AG04449 (cell line): ENCODE measurements at places on chromosomes 6 and 20.

DNA sequence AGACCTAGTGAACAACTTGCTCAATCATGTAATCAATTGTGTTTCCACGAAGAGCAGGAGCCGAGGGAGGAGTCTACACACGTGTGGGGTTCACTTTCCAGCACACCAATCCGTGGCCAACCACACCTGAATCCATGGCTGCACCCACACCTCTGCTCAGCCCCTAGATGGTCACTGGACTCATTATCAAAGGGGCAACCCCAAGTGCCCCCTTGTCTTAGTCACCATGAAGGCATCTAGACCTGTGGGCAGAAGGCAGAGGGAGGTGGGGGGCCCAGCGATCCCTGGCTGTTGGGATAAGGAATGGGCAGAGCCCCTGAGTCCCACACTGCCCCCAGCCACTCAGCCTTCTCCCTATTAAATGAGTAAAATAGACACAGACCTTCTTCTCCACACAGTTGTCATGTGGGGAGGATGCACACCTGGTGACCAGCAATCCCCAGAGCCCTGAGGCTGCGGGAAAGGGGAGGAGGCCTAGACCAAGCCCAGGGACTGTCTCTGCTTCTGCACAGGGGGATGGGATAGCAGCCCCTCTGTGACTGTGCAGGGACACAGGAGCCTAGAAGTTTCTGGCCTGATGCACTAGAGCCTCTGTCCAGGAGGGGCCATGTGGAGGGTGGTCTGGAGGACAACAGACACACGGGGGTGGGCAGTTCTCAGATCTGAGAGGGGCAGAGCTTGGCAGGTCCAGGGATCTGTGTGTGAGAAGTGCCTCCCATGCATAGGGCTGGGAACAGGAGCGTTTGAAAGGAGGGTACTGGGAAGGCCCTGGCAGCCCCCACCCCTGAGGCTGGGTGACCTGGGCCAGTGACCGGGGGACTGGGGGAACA lies 1.9 kb upstream of the RAET1L start:
- no peak for DNase-seq

DNA sequence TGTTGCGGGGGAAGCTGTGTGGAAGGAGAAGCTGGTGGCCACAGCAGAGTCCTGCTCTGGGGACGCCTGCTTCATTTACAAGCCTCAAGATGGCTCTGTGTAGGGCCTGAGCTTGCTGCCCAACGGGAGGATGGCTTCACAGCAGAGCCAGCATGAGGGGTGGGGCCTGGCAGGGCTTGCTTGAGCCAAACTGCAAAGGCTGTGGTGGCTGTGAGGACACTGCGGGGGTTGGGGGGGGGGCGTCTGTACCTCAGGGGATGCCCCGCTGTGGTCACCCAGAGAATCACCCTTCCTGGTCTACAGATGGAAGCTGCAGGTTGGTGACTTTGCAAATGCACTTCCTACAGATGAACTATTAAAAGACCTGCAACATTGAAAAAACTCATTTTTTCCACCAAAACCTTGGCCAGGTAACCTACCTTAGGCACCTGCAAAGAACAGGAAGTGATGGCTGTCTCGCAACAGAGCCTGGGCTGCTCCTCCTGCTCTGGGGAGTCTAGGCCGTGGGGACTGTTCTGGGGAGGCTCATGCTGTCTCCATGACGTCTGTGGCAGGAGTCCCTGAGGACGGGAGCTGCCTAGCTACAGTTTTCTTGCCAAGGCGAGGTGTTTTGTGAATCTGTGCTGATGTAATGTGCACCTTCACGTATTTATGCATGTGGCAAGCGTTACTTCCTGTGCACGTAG lies 7.3 kb downstream of the NPBWR2 start:
- no peak for DNase-seq

DNA sequence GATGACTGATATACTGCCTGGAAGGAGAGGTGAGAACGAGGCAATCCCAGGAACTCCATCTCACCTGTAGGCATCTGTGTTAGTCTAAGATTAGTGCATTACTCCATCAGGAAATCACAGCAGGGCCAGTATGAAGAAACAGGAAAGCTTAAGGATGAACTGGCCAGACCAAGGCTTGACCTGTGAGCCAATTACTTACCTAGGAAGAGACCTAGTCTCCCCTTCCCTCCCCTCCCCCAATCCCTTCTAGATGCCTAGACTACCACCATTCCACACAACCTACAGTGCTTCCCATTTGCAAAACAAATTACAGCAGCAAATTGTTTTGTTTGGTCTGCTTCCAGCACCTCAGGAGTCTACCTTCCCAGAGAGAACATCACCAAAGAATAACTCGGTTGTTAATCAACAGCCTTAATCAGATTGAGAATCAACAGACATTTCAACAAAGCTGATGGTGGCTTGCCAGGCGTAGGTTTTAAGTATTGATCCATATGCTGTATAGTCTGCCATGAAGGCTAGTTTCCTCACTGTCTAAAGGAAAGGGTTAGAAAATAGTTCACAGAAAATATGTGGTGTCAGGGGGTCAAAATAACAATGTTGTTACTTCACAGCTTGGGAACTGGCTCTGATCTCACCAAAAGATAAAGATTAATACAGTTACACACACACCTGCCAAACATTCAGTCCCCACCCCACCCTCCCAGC lies 10.1 kb downstream of the PKHD1 start:
- DNase-seq = no peak

DNA sequence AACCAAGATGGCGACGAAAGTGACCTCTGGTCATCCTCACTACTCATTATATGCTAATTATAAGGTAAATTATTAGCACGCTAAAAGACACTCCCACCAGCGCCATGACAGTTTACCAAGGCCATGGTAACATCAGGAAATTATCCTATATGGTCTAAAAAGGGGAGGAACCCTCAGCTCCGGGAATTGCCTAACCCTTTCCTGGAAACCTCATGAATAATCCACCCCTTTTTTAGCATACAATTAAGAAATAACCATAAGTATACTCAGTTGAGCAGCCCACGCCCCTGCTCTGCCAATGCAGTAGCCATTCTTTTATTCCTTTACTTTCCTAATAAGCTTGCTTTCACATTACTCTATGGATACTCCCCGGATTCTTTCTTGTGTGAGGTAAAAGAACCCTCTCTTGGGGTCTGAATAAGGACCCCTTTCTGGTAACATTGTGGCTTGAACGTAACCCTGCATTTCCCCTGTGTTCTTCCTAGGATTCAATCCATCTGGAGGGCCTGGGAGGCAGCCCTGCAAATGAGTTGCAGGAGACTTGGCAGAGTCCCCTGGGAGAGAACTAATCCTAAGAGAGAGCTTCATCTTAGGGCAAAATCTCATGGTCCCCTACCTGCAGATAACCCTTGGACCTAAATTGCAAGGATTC lies 225.6 kb upstream of the JARID2 start:
- no peak for DNase-seq

- DNase-seq = no peak
Observed at GRCh38 chr6:6629402-6629801, 40.9 kb downstream of the LY86 start.

DNA sequence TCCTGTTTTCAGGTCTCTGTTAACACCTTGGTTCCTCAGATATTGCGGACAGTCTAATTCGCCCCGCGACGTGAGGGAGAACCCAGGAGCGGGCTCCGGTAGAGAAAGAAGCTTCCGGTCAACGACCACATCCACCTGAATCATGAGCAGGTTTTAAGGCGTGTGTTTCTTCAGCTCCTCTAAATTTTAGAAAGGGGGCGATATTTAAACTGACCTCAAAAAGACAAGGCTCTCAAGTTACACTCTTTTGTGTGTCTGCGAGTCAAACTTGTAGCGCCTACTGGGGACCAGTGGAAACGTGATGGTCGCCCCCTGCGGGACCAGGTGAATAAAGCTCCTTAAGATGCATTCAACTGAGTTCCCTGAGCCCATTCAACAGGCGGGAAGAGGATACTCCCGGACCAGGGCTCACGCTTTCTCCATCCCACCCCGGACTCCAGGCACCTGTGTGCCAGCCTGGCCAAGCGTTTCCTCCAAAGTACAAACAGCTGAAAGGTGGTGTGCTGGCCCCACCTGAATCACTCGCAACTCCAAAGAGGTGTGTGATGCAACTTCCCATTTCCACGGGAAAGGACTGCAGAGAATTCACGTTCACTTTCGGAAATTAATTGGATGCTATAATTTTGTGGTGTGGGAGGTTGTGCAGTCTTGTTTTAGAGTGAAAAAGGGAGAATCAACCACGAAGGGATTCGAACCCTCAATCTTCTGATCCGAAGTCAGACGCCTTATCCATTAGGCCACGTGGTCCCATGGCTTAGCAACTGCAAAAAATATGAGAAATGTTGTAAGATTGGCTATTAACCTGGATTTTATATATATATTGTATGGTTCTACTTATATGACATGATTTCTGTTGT lies 17.0 kb downstream of the GPX5 start:
- peak; percentile 70 for DNase-seq

DNA sequence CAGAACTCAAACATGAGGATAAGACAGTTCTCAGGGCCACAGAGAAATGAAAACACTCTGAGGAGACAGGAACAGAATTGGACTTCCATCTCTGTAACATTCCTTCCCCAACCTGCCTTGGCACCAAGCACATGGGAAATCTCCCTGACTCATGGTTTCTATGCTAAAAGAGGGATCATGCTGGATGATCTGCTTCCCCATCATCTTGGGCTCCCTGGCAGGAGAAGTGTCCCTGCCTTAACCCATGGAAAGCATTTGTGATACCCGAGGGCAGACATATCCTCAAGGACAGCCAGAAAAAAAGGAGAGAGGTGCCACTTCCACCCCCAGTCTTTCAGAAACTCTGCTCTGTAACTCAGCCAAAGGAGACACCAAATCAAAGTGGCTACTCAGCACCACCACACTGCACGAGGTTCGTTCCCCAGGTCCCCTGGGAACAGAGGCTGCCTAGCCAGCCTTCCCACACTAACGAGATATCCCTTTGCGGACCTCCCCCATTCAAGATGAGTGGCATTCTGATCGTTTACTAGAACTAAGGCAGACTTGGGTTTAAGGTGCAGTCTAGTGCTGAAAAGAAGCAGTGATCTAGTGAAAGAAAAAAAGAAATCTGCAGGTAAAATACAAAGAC lies 34.8 kb downstream of the BLOC1S5 start:
- no peak for DNase-seq

- DNase-seq = no peak
Observed at GRCh38 chr20:47741669-47742608, 43.3 kb downstream of the SULF2 start.

GRCh38 chr6:106079961-106080762 lies 6.0 kb upstream of the PRDM1 start:
- no peak for DNase-seq

- peak; percentile 97 for DNase-seq
Observed at GRCh38 chr20:39897058-39897457, 792.0 kb downstream of the MAFB start.

GRCh38 chr6:2792330-2793110 lies 27.3 kb downstream of the WRNIP1 start:
- no peak for DNase-seq

DNA sequence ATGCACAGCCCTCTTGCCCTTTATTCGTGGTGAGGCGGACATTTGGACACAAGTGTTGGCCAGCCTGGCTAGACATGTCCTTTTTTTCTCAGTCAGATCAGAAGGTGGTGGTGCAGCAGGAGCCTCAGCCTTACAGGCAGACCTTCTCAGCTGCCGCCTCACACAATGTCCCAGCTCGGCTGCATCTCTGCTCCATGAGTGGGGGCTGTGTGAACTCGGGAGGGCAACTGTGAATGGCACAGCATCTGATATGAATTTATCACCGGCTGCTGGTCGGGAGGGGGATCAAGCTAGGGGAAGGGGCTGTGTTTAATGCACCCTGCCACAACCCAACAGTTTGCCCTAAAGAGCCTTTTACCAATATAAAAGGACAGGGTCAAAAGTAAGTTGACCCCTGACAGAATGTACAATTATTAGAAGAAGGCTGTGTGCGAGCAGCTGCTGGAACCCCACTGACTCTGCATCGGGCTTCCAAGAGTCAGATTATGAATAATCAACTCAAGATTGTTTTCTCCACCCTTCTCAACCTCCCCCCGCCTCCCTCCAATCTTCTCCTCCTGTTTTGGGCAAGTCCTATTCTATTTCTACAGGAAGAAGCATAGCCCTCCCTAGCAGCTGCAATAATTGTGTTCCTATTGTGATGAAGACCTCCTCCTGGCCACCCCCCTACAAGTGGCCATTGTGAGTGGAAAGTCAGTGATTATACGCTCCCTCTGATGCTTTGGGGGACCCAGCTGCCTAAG lies 245.2 kb downstream of the PKHD1 start:
- DNase-seq = no peak

DNA sequence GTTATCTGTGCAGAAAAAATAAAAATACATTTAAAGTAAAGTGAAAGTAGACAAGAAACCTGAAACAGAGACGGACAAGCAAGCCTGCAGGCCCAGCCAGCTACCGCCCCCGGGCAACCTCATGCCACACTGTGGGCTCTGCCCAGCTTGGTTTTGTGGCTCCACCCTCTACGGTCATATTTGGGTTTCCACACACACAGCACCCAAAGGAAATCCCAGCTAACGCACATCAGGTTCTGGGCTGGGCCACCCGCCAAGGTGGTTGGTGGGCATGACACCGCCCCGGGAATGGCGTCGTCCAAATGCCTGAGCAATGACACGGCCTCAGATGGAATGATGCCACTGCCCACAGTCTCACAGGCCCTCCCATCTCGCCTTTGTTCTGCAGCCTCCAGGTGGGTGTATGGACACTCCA lies 22.9 kb downstream of the FAM110A start:
- DNase-seq = no peak

GRCh38 chr6:43021270-43022047 lies at the start of gene RRP36:
RRP36 (plus strand) TSS chr6:43021623; CDS start chr6:43021655, 32 bp downstream.
- DNase-seq = no peak

DNA sequence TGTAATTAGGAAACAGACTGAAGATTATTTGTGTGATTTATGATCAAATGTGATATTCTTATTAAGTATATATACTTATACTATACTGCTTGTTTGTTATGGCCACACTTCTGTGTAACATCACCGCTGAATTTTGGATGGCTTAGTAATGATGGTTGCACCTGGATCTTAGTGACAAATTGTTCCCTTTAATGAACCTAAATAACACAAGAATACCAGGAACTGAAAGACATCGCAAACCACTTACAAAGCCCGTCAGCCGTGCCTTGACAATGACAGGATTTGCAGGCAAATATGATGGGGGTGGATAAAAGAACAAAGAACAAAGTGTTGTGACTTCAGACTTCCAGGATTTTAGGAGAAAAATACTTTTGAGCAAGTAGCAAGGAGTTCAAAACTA lies 67.1 kb downstream of the LAMP5 start:
- DNase-seq = no peak

GRCh38 chr6:7544597-7544996 lies 3.1 kb downstream of the DSP start:
- no peak for DNase-seq

- no peak for DNase-seq
Observed at GRCh38 chr20:44070139-44070900, 116.7 kb downstream of the JPH2 start.
